GM23338 (cell line): ENCODE measurements at places on chromosomes 16 and 17.

DNA sequence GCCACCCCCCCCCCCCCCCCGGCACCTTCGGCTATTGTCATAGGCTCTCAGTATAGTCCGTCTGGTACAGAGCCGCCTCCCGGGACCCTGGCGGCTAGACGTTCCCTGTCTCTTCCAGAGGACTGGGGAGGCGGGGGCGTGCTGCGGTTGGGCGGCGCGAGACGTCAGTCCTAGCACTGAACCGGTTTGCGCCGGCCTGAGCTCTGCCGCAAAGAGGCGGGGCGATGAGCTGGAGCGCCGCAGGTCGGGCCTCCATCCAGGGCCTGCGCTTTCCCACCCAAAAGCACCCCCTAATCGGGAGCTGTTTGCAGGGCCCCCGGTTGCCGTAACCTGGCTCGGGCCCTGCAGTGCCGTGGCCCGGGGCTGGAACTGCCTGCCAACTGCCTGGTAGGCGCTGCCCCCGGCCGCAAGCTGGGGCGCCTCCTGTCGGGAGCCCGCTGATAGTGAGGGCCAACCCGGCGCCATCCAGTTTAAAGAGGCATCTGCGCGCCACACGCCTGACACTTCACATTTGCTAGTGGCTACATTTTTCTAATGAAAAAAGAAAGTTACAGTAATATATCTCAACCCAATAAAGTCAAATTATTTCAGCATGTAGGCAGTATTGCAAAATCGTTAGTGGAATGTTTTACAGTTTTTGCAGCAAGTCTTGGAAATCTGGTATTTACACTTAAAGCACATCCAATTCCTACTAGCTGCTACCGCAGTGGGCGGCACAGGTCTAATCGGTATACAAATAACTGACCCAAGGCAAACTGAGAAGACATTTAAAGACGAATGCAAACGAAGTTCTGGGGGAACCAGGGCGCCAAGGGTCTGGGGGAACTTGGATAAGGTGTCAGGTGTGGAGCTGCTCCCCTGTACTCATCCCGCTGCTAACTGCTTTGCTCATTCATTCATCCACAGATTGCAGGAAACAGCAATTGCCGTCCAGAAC lies 753 bp upstream of the USP22 start:
- DNase-seq: peak; percentile 98

GRCh38 chr16:29025735-29026134 lies 40.9 kb downstream of the LAT start:
- no peak for DNase-seq

- DNase-seq: no peak
These were observed 65.4 kb downstream of the RBFOX3 start for GRCh38 chr17:79545251-79546005.

GRCh38 chr17:76506408-76507345 lies 5.5 kb upstream of the RHBDF2 start:
- peak; percentile 91 for DNase-seq

GRCh38 chr16:87744750-87745514 lies 20.9 kb downstream of the KLHDC4 start:
- DNase-seq: no peak

GRCh38 chr17:81221371-81221841 lies 1.4 kb downstream of the CEP131 start:
- DNase-seq: peak; percentile 60

DNA sequence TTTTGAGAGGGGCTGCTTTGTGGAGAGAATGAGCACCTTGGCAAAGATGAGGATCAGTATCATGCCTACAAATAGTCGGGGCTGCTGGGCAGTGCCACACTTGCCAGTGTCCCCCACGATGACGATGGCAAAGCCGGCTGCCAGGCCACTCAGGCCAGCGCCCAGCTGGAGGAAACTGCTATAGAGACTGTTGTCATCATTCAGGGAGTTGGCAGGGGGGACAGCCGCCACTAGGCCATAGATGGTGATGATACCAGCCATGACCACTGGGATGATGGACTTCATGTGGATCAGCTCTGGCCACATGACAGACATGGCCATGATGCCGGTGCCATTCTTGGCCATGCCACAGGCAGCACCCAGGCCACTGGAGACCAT lies 23.8 kb downstream of the MINK1 start:
- DNase-seq: no peak
